Germinal center (tissue), 1 donor: ENCODE measurements at places on chromosomes 3 and 15.

DNA sequence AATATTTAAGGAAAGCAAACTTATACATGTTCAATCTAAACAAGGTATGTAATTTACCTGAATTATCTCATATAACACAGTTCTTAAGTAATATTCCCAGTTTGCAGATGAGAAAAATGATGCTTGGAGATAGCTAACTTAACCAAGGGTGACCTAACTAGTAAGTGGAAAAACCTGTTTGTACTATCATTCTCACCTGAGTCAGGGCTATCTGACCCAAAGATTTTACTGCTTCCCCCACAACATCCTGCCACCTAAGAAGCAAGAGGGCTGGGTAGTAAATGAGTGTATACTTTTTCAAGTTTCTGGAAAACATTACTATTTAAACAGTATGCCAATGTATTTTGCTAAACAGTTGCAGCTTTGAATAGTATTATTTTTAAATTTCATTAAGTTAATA, 10.6 kb downstream of the TP63 start:
- DNase-seq = no peak

DNA sequence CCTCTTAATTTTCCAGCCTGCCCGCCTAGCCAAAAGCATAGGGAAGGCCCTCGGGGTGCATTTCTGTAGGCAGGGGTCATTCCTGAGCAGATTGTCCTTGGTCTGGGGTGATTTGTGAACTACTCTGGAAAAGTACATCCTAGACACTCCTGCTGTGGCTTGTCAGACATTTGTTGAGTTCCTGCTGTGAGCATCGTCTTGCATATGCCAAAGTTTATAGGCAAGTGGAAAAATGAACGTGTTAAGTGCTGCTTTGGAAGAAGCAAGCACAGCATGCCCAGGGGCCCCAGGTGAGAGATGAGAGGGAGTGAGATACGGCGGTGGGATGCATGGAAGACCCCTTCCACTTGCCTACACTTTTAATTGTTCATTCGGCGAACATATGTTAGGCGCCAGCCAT, 237.7 kb upstream of the ST8SIA2 start:
- no peak for DNase-seq

- no peak for DNase-seq
These were observed 291.6 kb upstream of the PLSCR5 start for GRCh38 chr3:146896711-146897110.

DNA sequence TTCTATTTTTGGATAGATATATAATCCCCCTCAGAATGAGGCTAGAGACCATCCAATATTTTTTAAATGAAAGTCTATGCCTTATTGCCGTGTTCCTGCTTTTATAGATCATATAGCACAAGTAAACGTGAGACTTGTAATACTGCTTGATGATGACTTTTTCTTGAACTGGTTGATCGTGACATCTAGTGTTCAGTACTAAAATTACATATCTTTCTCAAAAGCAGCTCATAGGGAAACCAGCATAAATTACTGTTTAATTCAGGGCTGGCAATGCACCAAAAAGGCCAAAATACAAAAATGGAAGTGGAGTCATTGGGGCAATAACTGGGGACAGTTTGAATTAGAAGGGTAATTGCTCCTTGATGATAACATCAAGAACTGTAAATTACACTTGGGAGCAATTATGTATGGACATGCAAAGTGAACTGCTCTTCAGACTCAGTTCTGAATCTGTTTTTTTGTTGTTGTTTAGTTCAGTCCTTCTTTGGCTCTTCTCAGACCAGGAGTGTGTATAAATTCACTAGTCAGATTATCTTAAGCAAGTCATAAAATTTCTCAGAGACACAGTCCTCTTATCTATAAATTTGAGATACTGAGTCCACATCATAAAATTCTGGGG, 325.3 kb downstream of the THSD4 start:
- peak; percentile 11 for DNase-seq

DNA sequence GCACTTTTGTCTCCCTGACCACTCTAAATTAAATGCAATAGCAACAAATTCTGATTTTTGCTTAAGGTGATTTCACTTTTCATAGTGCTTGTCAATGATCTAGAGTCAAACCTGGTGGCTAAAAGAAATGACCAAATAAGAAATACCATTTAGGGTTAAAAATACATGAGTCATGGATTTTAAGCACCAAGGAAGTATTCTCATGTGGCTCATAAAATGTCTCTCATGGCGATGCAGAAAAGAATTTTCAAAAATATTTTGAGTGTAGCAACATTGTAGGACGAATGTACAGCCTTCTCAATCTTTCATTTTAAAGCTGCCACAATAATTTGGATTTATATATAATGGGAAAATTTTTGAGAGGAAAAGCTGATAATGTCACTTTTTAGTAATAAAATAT, 193.6 kb downstream of the EPHA3 start:
- no peak for DNase-seq

DNA sequence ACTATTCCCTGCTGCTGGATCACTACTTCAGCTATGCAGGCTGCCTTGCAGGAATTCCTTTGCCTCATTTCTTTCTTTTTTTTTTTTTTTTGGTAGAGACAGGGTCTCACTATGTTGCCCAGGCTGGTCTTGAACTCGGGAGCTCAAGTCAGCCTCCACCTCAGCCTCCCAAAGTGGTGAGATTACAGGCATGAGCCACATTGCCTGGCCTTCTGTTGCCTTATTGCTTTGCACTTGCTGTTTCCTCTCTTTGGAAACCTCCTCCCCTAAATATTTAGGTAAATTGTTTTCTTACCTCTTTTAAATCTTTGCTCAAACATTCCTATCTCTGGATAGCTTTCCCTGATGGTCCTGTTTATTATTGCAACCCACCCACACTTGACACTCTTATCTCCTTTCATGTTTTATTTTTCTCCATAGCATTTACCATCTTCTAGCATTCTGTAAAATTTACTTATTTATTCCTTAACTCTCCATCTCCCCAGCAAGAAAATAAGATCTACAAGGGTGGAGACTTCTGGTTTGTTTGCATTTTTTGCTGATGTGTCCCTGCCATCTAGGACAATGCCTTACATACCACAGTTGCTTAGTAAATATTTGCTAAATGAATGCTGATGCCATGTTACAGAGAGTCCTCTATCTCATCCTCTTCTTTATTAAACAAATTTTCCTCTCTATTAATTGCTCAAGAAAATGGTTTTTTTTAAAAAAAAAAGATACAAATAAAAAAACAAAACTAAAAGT, 134.8 kb downstream of the P2RY1 start:
- DNase-seq = no peak

DNA sequence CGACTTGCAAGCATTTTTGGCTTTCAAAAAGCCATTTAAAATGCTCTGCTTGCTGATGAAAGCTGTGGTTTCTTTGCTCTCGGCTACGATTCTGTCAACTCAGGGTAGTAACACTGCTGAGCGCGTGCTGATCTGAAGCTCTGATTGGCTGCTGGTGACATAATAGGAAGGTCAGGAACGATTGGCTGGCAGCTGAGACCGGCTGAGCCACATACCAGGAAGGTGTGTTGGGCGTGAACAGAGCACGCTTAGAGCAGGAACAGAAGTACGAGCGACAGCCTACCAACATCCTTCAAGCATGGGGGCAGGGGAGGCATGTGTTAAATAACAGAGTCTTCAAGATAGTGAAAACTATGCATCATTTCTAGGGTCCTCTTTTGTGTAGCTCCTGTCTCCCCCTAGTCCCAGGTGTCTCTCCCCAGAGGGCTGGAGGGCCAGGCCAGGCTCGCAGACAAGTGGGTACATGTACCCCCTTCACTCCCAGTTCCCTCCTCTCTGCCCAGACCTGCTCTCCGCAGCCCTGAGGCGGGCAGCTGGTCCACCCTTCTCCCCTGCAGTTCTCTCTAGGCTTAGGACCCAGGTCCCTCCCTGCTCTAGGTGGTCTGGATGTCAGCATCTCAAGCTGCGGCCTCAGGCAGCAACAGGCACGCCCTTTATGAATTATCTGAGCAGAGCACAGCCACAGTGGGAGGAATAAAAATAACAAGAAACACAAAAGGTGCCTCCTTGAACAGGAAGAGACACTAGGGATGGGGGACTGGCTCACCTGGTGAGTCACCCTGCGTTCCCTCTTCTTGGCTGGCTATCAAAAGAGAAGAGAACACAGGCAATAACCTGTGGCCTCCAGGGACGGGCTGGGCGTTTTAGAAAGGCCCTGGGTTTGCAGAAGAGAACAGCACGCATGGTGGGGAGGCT, 76.0 kb downstream of the TAMM41 start:
- peak; percentile 95 for DNase-seq

DNA sequence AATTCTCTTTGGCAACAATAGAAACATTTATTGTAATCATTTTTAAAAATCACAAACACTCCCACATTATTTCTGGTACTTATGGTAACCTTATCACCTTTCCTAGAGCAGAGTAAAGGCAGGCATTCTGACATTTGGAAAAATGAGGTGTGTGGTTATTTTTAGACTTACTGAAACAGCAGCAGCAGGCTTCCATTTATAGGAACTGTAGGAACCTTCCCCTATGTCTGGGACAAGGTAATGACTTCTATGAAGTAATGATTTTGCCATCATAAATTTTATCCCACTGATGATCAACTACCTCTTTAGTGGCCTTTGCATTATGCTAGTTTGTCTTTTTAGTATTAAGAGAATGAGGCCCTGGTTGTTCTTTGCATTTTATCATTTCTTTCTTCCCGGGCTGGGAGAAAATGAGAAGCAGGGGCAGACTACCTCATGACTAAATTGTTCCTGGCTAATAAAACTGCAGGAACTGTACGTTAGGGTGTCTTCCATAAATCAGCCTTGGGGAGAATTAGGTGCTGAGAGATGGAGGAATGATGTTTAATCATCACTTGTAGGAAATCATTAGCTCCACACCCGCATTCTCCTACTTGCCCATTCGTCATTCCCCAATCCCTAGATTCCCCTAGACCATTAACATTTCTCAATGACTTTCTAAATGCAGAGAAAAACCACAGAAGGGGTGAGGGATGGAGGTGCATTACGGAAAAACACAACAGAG, 680.3 kb downstream of the AGBL1 start:
- DNase-seq = no peak

GRCh38 chr15:44536302-44536961, 515 bp upstream of the EIF3J start:
- no peak for DNase-seq

DNA sequence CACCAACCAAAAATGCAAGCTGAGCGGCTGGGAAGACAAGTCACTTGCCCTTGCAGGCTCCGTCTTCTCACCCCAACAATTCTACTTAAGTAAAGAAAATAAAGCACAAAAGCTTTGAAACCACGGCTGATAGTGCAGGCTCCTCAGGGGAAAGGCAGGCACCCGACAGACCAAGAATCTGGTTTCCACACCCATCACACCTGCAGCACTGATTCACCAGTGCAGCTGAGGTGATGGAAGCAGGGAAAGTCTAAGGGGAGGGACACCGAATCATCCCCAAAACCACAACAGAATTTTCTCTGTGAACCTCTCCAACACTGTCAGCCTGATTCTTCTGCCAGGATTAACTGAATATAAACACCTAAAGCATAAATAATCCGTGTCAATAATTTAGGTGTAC, 62.0 kb upstream of the NSMCE3 start:
- no peak for DNase-seq

DNA sequence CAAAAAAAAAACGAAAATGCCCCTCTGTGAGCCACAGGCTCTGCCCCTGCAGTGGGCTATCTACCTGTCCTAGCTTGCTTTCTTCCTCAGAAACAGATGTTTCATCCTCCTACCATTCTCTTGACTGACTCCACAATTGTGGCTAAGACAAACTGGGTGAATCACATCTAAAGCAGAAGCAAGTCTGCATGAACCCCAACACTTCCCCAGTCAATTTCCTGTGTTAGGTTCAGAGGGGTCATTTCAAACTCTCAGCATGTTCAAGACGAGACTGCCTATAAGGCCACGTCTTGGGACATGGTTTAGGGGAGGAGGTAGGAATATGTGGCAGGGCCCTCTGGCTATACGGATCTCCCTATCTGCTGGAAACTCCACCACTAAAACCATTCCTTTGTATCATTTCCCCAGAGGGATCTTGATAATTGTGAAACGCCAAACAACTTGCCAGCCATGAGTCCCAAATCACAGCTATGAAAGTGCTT, 28.6 kb upstream of the ANKDD1A start:
- peak; percentile 38 for DNase-seq

DNA sequence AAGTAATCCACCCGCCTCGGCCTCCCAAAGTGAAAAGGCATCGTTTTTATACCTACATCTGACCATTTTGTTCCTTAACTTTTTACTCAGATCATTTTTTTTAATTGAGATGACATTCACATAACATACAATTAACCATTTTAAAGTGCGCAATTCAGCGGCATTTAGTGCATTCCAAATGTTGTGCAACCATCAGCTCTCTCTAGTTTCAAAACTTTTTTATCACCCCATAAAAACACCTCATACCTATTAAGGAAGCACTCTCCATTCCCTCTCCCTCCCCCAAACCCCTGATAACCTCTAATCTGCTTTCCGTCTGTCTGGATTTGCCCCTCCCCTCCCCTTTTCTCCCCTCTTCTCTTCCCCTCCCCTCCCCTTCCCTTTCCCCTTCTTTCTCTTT, 310.1 kb downstream of the UACA start:
- DNase-seq = no peak

- no peak for DNase-seq
These were observed 27.0 kb downstream of the CTSH start for GRCh38 chr15:78917888-78918287.

GRCh38 chr3:179853176-179853575, 183.6 kb downstream of the PEX5L start:
- no peak for DNase-seq

DNA sequence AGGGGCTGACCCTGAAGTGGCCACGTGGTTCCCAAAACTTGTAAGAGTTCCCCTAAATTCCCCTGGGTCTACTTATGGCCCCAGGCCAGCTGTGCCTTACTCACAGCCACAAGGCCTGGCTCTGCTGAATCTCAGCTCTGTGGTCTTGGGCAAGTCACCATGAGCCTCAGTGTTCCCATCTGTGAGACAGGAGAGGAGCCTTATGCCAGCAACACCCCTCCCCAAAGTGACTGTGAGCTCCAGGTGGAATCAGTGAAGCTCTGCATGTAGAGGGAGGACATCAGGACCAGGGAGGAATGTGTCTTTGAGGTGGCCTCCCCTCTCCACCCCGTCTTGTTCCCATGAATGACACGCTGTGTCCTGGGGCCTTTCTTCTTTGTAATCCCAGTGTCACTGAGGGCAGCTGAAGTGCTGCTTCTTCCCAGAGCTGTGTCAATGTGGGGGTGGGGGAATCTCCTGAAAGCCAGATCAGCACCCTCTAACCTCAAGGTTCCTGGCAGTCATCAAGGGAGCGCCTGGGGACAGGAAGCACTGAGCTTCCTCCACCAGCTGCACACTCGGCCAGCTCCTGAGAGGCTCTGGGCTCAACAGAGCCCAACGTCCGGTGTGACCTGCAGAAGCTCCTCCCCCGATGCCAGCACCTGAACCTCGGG, 258.9 kb downstream of the UACA start:
- DNase-seq = peak; percentile 74

GRCh38 chr3:86702381-86702958, 288.5 kb downstream of the VGLL3 start:
- DNase-seq = no peak
